ENCODE measurements at places on chromosomes 6 and 20. TPM values are rescaled to one million over a fixed set of nuclear protein-coding genes. Genes with fewer than 3 reads are reported as not detected.

Gene CRISP3
- polyA plus RNA-seq: 0.29 TPM

Gene NKX2-2
- 0.11 TPM for polyA plus RNA-seq

Gene CCN6
- 0.67 TPM for polyA plus RNA-seq

Gene CRISP1
- polyA plus RNA-seq: not detected

Gene ZNF165
- 0.24 TPM for polyA plus RNA-seq

Gene BPIFA1
- polyA plus RNA-seq: not detected

Gene FAM217A
- 1.1 TPM for polyA plus RNA-seq

Gene MEP1A
- polyA plus RNA-seq: 0.12 TPM

Gene BEND6
- polyA plus RNA-seq: 0.47 TPM

Gene KCNK17
- polyA plus RNA-seq: not detected

Gene PPP1R14C
- 36.4 TPM for polyA plus RNA-seq

Gene BPIFB1
- 0.09 TPM for polyA plus RNA-seq

Gene STMND1
- polyA plus RNA-seq: 0.20 TPM

Gene MPIG6B
- 0.72 TPM for polyA plus RNA-seq

Gene RNF39
- polyA plus RNA-seq: 0.60 TPM

Gene KHDC1L
- polyA plus RNA-seq: not detected

Gene RBM39
- 297 TPM for polyA plus RNA-seq

Gene GRM1
- 0.11 TPM for polyA plus RNA-seq

Gene SLC22A2
- polyA plus RNA-seq: 0.32 TPM

Gene KIZ
- 12.8 TPM for polyA plus RNA-seq

Gene C6orf163
- 2.0 TPM for polyA plus RNA-seq

Gene TMEM170B
- 4.7 TPM for polyA plus RNA-seq

Gene PGC
- polyA plus RNA-seq: not detected

Gene TMEM244
- polyA plus RNA-seq: not detected

Gene YTHDF1
- 34.7 TPM for polyA plus RNA-seq

Gene UBE2C
- polyA plus RNA-seq: 48.7 TPM

Gene PRPH2
- polyA plus RNA-seq: 2.8 TPM

Gene TRIM10
- polyA plus RNA-seq: 0.65 TPM

Gene CLPSL2
- polyA plus RNA-seq: not detected

Gene SCRT2
- polyA plus RNA-seq: not detected

Gene FAM83D
- polyA plus RNA-seq: 7.8 TPM

Measured in muscle of leg (tissue), 16 donors.